Hypothalamus (tissue), 51 donors: ENCODE measurements at places on chromosomes 2 and 18.

GRCh38 chr2:8253781-8254180, 428.1 kb upstream of the ID2 start:
- DNase-seq: no peak

DNA sequence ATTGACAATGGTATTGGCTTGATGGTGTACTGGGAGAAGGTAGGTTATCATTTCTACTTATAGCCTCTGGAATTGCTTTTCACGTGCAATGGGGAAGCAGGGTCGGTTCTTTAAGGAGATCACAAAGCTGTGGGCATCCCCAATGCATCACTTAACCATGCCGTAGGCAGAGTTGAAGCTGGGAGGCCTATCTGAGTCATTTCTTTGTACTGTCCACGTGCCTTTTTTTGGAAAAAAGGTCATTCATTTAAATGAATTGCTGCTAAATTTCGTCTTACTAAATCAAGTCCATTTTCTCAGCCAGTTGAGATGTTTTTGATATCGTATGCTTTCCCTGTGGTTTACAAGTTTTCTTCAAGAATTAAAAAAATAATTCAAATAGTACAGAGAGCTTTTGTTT, 17.2 kb upstream of the GYPC start:
- DNase-seq: no peak

- DNase-seq: no peak
Measured at GRCh38 chr2:30341500-30342267, 105.4 kb upstream of the LCLAT1 start.

GRCh38 chr2:132496555-132496954, 80.0 kb downstream of the GPR39 start:
- DNase-seq: no peak

DNA sequence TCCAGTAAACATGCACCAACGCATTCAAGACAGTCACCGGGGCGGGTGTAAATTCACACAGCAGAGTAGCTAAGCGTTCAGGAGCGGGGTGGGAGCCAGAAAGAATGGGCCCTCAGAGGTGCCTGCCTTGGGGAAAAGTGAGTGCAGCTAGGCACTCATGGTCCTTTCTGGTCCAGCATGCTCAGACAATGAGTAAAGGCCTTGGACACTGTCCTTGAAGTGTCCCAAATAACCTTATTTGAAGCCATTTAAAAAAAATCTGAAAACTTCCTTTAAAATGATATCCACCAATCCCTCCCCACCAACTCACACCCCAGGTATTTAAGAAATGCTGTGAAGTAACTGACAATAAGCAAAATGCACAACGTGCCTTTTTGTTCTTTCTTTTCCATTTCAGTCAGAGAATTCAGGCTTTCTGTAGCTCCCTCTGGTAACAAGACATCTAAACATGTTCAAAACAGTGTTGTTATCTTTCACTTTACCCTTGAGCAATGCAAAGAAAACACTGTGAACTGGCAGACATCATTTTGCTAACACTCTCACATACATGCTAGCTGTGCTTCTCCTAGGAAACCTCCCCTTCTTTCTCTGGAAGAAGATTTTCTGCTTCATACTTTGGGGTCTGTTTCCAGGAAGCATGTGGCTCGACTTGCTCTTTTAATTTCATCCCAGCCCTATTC, 445.1 kb upstream of the SPRED2 start:
- no peak for DNase-seq

- DNase-seq: no peak
Measured at GRCh38 chr2:97868986-97869721, 126.6 kb downstream of the TMEM131 start.
